Activated CD4-positive, alpha-beta T cell treated with anti-CD3 and anti-CD28 coated beads, Interleukin-2, Interleukin-6, amounts not matched to agents 100 ng/mL and 50 ng/mL, durations not matched to agents 16 hours and 8 hours (primary cell): ENCODE measurements at places on chromosomes 7 and 10.

- peak; percentile 25 for DNase-seq
Observed at GRCh38 chr7:106864298-106865081, 592 bp upstream of the PIK3CG start.

DNA sequence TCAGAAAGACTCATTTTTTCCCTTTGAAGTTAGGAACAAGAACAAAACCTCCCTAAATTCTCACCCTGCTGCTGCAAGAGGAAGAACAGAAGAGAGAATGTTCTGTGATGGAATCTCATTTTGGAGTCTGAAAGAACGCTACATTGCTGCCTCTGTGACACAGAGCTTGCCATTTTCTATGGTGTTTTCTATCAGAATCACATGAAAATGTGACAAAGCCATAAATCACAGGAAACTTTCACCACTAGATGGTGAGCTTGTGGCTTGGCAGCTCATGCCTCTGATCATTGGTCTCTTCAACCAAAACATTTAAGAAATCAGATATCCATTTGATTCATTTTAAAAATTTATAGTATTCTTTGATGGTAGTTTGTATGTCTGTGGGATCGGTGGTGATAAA lies 82.9 kb downstream of the CADPS2 start:
- DNase-seq, result peak; percentile 1

GRCh38 chr10:47241946-47242867 lies 57.8 kb upstream of the GDF10 start:
- DNase-seq, result no peak

GRCh38 chr7:151428378-151429236 lies 11.3 kb downstream of the CRYGN start:
- DNase-seq, result no peak

DNA sequence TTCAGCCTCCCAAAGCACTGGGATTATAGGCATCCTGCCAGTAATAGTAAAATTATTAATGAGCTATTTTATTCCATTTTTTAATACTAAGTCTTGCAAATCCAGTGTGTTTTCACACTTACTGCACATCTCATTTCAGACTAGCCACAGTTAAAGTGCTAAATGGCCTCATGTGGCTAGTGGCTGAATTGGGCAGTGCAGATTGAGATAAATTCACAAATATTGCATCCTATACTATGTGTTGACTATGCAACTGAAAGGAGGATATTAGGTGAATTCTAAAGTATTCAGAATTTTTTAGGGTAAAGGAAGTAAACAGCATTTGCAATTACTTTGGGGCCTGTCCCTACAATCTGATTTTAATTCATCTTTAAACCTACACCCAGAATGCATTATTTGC lies 10.2 kb downstream of the APBB1IP start:
- DNase-seq, result peak; percentile 33

DNA sequence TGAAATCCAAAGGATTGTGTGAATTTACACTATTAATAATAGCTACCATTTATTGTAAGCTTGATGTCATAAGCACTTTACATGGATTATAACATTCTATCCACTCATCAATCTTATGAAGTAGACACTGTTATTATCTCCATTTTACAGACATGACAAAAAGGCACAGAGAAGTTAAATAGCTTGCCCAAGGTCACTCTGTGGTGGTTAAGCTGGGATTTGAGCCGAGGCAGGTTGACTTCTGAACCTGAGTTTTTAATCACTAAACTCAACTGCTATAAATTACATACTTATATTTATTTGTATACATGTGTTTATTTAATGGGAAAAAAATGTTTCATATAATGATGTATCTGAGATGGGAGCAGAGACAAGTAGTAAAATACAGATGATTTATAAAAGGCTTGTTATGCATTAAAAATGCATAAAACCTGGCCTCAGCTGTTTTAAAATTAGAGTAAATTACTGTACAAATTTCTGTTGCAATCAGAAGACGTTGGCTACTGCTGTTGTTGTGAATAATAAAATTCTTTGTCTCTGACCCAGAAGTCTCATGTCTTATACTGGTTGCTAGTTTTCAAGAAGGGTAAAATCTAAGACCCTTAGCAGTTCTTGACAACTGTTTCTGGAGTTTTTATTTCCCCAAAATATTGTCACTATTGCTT lies 61.1 kb upstream of the CALD1 start:
- no peak for DNase-seq

DNA sequence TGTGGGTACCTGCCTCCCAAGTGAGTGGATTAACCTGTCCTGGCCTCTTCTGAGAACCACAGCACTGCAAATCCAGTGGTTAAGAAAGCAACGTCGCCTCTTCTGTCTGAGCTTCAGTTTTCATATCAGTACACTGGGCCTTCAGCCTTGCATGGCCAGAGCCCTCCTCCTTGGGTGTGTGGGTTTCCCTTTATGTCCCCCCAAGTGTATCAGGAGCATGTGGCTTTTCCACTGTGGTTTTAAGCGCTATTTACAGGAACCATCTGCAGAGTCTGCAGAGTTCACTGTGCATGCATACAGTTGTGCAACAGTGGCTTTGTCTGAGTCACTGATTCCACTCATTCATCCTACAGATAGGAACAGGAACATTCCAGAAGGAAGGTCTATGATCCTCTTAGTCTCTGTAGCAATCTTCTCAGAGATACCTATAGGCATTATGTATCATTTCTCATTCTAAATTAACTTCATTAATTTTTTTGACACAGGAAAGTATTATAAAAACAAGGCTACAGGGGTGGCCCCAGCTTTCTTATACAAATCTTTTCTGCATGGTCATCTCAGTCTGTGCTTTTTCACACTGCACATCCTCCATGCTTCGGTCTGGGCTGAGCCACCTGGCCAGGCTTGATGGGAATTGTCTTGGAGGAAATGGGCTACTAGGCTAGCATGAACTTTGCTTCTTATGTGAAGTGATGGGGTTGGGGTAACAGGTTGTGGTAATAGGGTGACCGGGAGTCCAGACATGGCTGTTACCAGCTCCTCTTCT lies 17.1 kb downstream of the MBL2 start:
- DNase-seq, result no peak

- DNase-seq, result peak; percentile 80
Observed at GRCh38 chr7:135147899-135148721, at the start of gene TMEM140. TMEM140 (plus strand) TSS chr7:135148072; CDS start chr7:135164442, 16,370 bp downstream.

- DNase-seq, result peak; percentile 18
Observed at GRCh38 chr7:121339082-121339481, 10.3 kb downstream of the WNT16 start.

- no peak for DNase-seq
Observed at GRCh38 chr10:75508814-75509306, 77.4 kb downstream of the LRMDA start.

- DNase-seq, result no peak
Observed at GRCh38 chr10:52451817-52452216, 137.7 kb downstream of the DKK1 start.

DNA sequence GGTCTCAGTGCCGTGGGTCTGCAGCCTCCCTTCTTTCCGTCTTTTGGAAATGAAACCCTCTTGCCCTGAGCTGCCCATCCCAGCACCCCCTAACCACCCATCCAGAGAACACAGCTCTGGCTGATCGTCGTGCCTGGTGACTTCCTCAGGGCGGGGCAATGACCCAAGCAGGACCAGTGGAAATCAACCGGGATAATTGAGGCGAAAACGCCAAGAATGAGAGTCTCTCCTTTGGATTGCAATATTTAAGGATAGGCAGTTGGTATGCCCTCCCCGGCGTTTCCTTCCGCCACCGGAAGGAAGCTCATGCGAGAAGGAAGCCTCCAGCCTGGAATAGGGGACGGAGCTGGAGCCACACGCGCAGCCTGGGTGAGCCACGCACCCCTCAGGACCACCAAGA lies 73.7 kb upstream of the PFKP start:
- no peak for DNase-seq

- no peak for DNase-seq
Observed at GRCh38 chr7:130872756-130873448, 138.9 kb upstream of the KLF14 start.

- no peak for DNase-seq
Observed at GRCh38 chr7:139255290-139255689, 24.3 kb downstream of the UBN2 start.

- no peak for DNase-seq
Observed at GRCh38 chr10:98659951-98660350, 213.2 kb upstream of the HPS1 start.

- no peak for DNase-seq
Observed at GRCh38 chr10:8568401-8568800, 513.9 kb downstream of the GATA3 start.

DNA sequence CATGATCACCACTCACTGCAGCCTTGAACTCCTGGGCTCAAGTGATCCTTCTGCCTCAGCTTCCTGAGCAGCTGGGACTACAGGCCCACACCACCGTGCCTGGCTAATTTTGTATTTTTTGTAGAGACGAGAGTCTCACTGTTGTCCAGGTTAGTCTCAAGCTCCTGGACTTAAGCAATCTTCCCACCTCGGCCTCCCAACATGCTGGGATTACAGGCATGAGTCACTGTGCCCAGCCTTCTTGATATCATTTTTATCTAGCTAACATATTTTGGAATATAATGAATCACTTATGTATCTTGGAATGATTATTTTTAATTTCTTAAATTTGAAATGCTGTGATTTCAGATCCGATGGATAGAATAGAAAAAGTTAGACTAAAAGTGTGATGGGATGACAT lies 18.4 kb downstream of the ARL4A start:
- DNase-seq, result no peak

- no peak for DNase-seq
Observed at GRCh38 chr7:27139334-27140125, 4.0 kb downstream of the HOXA5 start.

GRCh38 chr10:126872768-126873167 lies 32.5 kb upstream of the DOCK1 start:
- DNase-seq, result no peak
